GM06990 (cell line): ENCODE measurements at places on chromosomes 2 and 18.

GRCh38 chr2:71595569-71595968, 142.2 kb downstream of the DYSF start:
- DNase-seq = no peak

DNA sequence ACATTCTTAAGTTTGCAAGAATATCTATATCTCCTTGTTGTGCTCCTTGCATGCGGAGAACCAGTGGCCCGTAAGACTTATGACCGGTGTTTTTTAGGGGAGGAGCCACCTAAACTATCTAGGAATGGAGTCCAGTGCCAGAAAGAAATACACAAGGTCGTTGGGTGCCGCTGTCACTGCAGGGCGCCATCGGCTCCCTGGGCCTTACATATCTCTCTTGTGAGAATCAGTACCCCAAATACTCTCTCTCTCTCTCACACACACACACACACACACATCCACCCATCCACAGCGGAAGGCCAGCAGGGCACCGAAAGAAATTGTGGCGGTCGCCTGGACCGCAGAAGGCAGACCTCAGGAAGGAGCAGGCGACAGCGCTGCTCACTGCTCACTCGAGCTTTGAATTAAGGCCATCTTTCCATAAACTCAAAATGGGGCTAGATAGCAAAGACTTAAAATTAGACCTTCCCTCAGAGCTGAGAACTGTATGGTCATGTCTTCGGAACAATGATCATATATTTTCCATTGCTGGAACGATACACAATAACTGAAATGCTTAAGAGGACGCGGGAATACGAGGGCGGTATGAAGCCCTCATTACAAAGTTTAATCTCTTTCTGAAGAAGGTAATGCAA, 10.4 kb downstream of the NR4A2 start:
- no peak for DNase-seq

GRCh38 chr18:29361843-29362242, 1184.9 kb upstream of the CDH2 start:
- DNase-seq = no peak

- DNase-seq = no peak
Measured at GRCh38 chr18:59728816-59729215, 31.6 kb upstream of the CCBE1 start.

DNA sequence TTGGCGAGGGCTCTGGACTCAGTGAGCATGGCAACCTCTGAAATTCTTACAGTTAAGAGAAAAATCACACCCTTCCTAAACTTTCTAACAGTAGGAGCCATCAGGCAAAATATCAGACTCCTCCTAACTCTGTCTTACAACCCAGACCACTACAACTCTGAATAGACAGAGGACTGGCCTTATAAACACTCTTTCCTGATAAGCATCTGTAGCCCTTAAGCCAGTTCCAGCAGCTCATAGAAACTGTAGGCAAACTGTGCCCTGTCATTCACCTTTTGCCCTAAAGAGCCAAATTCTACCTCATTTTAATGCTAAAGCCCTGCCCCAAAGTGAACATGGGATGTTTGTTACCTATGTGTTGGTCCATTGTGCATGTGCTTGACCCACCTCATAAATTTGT, 304.8 kb downstream of the ALK start:
- DNase-seq = no peak

DNA sequence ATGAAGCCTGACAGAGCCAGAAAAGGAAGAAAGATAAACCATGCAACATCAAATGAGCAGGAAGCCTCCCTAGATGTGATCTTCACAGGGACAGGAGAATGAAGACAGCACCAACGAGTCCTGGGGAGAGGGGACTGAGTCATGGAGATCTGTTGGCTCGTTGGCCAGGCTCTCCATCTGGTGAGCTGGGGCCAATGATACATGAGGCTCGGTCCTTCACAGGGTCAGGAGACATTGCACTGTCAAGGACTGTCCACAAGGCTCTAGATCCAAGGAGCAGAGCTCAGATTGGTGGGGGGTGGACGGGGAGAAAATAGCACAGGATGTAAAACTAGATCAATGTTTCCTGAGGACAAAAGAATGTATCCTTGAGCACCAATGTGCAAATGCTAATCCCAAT, 735 bp downstream of the CD207 start:
- DNase-seq = no peak

DNA sequence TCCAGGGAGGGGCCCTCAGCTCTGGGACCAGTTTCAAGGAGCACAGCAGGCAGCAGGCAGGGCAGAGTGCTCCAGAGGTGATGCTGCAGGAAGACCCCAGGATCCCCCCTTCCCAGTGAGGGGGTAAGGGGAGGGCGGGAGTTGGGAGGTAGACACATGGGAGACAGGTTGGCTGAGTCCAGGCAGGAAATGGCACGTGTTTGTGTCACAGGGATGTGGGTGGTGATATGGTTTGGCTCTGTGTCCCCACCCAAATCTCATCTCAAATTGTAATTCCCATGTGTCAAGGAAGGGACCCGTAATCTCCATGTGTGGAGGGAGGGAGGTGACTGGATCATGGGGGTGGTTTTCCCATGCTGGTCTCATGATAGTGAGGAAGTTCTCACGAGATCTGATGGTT, 25.2 kb upstream of the OTOS start:
- no peak for DNase-seq

DNA sequence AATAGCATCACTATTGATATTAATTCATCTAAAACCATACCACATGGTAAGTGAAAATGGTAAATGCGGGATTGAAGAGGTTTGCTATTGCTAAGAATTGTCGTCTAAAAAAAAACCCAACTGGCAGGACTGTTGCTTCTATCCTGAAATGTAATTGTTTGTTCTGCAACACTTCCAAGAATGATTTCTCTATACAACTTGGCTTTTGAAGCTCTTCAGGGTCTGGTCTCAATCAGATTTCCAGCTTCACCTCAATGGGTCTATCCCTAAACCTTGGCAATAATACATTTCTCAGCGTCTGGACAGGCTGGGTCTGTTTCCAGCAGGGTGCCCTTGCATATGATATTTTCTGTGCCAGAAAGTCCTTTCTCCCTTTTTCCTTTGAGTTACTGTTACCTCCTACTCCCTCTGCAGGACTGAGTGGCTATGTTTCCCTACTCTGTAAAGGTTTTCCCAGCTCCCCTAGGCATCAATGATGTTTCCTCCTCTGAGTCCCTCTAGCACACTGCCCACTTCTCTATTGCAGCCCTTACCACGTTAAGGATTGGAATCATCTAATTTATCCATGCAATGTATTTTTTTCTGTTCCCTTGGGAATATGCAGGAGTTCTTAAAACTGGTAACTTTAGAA, 118.2 kb upstream of the REV1 start:
- DNase-seq = no peak

- no peak for DNase-seq
Measured at GRCh38 chr2:181780657-181781056, 100.3 kb upstream of the NEUROD1 start.

GRCh38 chr2:890214-890613, 60.4 kb upstream of the SNTG2 start:
- no peak for DNase-seq

GRCh38 chr2:143899987-143900386, 619.9 kb downstream of the ZEB2 start:
- no peak for DNase-seq

DNA sequence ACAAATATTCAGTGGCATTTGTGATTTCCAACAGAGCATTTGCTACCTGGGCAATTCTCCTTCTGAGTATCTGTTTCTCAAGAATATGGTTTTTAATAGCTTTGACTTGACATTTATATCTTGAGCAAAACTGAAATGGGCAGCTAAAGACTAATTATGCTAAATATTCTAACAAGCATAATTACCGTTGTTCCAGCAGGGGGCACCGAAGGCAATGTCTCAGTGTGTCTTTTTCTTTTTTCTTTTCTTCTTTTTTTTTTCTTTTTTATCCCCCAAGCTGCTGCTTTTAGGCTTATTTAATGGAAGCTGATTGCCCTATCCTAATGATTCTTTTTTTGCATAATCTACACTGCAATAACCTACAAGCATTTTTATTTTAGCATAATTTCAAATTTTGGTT, 138.9 kb upstream of the NABP1 start:
- DNase-seq = no peak

DNA sequence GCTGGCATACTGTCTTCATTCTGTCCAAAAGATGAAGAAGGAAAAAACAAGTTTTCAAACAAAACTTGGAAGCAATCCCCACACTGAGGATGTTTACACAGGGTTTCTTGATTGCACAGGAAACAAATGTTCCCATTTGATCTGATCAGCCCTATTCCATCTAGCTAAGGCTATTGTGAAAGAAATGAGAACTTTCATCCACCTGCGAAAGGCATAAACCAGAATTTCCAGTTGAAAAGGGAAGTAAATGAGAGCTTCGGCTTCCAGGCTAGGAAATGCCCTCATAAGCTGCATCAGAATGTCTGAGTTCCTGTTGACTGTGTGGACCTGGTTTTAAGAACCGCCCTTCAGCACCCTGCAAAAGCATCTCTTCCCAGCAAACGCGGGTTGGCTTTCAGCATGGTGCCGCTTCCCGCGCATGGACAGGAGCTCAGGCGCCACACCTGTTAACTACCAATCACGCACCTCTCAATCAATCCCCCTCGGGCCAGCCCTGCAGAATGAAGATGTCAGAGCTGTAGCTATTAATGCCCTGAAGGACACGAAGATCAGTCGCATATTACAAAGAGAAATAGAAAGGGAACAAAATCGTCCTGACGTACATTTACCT, 850.4 kb downstream of the GALR1 start:
- DNase-seq = no peak

GRCh38 chr2:128474036-128474955, 155.6 kb upstream of the HS6ST1 start:
- no peak for DNase-seq

DNA sequence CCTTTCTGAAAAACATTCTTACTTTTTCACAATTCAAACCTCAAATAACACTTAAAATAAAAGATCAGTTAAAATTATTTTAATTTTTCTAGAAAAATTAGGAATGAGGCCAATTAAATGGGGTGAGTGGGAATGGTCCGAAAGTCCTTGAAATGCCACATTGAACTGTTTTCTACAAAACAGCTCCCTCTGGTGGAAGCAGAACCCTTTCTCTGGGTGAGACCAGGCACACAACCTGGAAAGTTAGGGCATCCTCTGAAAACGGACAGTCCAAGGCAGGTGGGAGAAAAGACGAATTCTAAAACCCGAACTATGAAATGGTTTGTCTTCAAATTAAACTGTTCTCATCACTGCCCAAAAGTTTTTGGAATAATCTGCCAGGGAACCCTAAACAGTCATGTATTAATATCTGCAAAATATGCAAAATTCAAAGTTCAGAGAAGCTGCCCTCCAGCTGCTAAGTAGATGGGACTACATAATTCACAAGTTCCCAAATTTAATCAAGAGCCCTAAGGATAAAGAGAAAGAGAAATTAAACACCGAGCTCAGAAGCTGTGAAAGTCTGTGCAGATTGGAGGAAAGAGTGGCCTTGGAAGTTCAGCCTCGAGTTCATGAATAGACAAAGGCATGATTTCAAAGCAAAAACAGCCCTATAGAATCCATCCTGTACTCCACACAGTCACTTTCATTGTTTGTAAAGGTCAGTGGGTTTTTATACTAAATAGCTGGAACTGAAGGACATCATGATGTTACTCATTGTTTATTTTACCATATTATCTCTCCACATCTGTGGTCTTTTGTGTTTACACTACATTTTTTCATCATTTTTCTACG, 108.3 kb downstream of the PIEZO2 start:
- DNase-seq = no peak

DNA sequence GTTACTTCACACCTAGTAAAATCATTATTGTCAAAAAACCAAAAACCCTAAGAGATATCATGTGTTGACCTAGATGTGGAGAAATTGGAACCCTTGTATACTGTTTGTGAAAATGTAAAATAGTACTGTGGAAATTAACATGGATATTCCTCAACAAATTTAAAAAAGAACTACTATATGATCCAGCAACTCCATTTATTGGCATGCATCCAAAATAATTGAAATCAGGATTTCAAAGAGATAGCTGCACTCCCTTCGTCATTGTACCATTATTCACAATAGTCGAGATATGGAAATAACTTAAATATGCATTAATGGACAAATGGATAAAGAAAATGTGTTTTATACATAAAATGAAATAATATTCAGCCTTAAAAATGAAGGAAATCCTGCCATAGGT, 105.3 kb upstream of the ZC3H15 start:
- no peak for DNase-seq

DNA sequence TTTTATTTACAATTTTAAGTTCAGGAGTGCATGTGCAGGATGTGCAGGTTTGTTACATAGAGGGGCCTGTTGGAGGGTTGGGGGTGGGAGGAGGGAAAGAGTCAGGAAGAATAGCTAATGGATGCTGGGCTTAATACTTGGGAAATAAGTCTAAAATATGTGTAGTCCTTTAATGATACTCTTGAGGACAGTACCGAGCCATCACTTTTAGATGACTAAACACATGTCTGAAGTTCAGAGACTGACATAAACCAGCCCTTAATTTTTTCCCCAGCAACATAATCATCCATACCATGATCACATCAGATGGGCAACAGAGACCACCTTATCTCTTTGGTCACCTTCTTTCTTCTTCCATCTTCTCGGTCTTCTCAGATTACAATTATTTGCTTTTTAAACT, 189.1 kb upstream of the COL3A1 start:
- no peak for DNase-seq

DNA sequence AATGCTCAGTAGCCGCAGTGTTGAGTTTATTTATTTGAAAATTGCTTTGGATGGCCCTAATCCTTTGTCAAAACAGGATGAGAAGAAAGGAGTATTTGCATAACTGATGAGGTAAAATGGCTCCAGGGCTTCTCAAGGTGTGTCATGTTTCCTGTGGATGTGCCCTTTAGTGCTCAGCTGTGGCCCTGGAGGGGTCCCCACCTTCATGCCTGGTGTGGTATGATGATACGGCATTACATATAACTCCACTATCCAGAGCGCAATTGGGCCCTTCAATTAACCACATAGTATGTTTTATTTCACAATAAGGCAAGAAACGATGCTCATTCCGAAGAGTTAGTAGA, 39.8 kb upstream of the TMEM178A start:
- no peak for DNase-seq

DNA sequence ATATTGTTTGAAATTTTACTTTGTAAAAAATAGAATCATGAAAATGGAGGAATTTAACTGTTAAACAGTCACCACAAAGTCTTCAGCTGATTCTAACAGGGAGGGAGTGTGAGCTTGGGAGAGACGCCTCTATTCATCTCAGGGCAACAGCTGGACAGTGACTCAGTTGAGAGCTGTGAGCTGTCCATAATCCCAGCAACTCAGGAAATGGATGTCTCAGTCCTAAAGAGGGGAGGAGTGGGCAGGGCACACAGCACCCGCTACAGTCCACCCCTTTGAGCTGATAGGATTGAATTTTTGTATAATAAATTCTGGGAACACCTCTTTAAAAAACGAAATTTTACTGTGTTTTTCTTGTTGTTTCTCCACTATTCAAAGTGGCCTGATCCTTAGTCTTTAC, 255.1 kb upstream of the THUMPD2 start:
- no peak for DNase-seq

GRCh38 chr18:7417727-7418126, 149.4 kb upstream of the PTPRM start:
- no peak for DNase-seq
